Effector memory CD4-positive, alpha-beta T cell (primary cell): ENCODE measurements at places on chromosomes 16 and 17.

DNA sequence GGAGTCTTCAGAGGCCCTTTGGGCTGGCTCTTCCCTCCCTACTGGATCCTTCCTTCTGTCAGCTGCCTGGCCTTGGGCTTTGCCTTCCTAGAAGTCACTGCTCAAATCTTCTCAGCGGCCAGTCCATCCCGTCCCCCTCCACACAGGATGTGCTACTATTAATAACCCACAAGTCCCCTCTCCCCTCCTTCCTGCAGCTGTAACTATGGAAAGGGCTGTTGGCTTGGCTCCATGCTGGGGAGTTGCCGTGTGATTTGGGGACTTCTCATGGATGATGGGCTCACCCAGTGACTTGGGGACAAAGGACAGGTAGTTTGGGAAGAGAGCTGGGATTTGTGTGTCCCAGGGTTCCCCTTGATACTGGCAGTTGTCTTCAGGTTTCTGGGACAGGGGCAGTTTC lies 19.4 kb downstream of the TMEM94 start:
- no peak for DNase-seq

GRCh38 chr17:7354262-7354843 lies 603 bp upstream of the TMEM95 start:
- no peak for DNase-seq

- DNase-seq, result no peak
Measured at GRCh38 chr16:85785927-85786326, 13.4 kb downstream of the EMC8 start.

GRCh38 chr16:67977005-67977404 lies 3.3 kb downstream of the DPEP3 start:
- DNase-seq, result no peak

DNA sequence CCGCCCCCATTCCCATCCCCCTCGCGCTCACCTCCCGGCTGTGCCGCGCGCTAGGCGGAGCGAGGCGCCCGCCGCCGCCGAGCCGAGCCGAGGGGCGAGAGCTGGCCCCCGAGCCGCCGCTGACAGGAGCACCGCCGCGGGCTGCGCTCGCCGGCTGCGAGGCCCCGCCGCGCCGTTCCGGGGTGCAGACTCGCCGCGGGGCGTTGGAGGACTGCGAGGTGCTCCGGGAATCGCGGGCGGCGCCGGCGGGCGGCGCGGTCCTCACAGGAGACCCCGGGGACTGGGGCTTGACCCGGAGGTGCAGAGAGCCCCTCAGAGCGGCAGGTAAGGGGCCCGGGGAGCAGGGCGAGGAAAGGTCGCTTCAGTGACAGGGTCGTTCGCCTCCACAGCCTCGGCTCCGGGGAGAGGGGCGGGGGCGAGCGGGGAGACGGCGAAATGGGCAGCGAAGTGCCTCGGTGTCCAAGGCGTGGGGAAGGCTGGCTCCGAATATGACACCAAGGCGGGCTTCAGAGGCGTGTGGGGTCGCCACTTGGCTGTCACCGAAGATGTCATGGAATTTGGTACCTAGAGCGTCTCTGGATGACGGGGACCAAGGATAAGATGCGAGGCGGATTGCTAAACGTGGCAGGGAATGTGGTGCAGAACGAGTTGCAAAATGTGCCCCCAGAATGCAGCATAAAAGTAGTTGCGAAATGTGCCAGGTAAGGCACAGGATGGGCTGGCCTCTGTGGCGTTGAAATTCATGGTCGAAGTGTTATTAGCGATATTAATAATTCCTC lies 580 bp downstream of the TANC2 start:
- no peak for DNase-seq

GRCh38 chr17:65017207-65017774 lies 39.2 kb downstream of the GNA13 start:
- DNase-seq, result no peak

DNA sequence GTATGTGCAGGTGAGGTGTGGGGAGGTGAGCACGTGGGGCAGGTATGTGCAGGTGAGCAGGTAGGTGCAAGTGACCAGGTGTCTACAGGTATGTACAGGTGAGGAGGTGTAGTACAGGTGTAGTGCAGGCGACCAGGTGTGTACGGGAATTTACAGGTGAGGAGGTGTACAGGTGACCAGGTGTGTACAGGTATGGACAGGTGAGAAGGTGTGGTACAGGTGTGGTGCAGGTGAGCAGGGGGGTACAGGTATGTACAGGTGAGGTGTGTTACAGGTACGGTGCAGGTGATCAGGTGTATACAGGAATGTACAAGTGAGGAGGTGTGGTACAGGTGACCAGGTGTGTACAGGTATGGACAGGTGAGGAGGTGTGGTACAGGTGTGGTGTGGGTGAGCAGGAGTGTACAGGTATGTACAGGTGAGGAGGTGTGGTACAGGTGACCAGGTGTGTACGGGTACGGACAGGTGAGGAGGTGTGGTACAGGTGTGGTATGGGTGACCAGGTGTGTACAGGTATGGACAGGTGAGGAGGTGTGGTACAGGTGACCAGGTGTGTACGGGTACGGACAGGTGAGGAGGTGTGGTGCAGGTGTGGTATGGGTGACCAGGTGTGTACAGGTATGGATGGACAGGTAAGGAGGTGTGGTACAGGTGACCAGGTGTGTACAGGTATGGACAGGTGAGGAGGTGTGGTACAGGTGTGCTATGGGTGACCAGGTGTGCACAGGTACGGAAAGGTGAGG lies 12.8 kb upstream of the DBNDD1 start:
- no peak for DNase-seq

GRCh38 chr16:49619811-49620157 lies 236.1 kb downstream of the ZNF423 start:
- DNase-seq, result no peak

- DNase-seq, result no peak
Measured at GRCh38 chr17:13537167-13537731, 64.5 kb downstream of the HS3ST3A1 start.

- DNase-seq, result no peak
Measured at GRCh38 chr16:83685615-83686165, 122.1 kb upstream of the HSBP1 start.

- no peak for DNase-seq
Measured at GRCh38 chr17:43808076-43808475, 24.9 kb downstream of the MPP3 start.

- DNase-seq, result no peak
Measured at GRCh38 chr16:86286991-86287663, 223.2 kb upstream of the FOXF1 start.

- peak; percentile 11 for DNase-seq
Measured at GRCh38 chr16:75580-76501, 2.2 kb upstream of the MPG start.

GRCh38 chr17:5468075-5468473 lies 708 bp downstream of the DHX33 start:
- DNase-seq, result no peak

GRCh38 chr17:17440938-17441675 lies 35.7 kb upstream of the MED9 start:
- no peak for DNase-seq

DNA sequence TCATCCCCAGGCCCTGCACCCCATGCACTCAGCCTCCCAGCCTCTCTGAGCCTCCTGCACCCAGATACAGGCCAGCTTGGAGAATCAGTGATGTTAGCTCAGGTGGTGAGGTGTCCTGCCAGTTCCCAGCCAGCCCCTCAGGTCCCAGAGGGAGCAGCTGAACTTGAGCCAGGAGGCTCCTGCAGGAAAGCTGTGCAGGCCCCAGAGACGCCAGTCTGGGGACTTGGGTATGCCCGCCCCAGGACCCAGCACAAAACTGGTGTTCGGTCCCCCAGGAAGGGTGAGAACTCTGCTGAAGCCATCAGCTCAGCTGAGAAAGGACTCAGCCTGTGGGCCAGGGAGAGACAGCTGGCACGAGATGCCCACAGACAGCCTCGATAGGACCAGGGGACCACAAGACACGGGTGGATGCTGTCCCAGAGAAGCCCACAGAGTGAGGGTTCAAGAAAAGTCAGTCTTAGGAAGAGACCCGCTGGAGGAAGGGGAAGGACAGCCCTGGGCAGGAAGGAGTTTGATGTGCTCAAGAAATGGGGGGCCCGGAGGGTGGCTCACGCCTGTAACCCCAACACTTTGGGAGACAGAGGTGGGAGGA lies 11.0 kb downstream of the ENDOV start:
- DNase-seq, result no peak

DNA sequence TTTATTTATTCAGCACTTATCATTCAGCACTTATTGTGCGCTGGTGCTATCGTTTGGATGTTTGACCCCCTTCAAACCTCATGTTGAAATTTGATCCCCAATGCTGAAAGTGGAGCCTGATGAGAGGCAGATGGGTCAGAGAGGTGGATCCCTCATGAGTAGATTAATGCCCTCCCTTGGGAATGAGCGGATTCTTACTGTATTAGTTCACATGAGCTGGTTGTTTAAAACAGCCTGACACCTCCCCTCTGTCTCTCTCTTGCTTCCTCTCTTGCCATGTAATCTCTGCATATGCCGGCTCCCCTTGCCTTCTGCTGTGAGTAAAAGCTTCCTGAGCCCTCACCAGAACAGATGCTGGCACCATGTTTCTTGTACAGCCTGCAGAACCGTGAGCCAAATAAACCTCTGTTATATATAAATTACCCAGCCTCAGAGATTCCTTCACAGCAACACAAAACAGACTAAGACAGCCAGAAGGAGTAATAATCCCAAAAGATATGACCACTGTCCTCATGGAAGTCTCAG lies 111.1 kb downstream of the CACNG3 start:
- no peak for DNase-seq

GRCh38 chr17:41837761-41838538 lies at the start of gene KLHL10:
KLHL10 (plus strand) TSS chr17:41837825; CDS start chr17:41837933, 108 bp downstream.
- DNase-seq, result no peak

DNA sequence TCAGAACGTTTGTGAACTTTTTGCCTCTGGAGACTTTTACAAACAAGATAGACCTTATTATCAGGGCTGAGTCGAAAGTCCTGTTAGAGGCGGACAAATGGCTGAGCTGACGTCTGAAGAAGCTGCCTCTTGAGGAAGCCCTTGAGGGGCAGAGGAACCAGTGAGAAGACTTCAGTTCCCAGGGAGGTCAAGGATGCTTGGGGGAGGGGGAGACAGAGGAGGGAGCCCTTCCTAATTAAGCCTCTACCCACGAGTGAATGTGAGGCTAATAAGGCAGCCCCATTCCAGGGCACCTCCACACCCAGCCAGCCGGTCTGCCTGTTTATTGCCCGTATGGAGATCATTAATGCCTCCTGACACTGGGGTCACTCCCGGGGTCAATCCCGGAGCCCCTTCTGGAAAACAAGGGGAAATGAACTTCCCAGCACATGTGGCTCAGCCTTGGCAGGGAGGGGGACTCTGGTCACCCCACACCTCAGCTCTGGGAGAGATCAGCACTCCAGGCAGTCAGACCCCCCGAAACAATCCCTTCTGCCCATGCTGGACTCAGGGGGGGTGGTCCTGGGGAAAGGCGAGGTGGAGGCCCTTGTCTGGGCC lies 9.2 kb upstream of the TBX4 start:
- DNase-seq, result no peak

DNA sequence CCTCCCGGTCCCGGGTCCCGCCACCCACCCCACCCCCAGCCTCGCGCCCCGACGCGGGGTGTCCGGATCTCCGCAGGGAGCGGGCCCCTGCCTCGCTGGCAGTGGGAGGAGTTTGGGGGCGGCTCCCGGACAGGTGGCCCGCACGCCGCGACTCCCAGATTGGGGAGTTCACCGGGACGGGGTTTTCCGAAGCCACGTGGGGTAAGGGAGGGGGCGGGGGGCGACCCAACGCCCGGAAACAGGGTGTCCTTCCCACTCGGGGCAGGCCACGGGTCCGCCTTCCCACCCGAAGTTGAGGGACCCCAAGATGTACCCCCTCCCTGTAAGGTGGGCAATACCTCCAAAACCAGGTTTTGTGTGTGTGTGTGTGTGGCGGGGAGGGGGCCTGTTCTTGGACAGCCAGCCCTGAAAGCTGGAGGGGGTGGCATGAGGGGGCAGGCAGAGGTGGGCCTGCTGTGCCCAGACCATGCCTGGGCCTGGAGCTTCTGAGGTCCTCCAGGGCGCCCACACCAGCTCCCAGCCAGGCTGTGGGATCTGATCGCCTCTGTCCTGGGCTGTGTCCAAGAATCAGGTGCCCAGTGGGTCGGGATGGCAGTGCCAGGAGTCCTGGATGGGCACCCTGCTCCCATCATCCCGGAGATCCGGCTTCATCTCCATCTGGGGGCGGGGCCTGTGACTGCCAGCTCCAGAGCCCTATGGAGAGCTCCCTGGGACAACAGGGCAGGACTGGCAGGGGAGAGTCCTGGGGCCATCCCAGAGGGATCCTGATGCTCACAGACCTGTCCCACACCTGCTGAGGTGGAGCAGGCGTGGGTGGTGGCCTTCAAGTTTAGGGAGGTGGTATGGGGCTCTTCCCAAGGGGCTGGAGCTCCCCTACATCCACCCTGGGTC lies 767 bp downstream of the SYNGR2 start:
- peak; percentile 62 for DNase-seq

DNA sequence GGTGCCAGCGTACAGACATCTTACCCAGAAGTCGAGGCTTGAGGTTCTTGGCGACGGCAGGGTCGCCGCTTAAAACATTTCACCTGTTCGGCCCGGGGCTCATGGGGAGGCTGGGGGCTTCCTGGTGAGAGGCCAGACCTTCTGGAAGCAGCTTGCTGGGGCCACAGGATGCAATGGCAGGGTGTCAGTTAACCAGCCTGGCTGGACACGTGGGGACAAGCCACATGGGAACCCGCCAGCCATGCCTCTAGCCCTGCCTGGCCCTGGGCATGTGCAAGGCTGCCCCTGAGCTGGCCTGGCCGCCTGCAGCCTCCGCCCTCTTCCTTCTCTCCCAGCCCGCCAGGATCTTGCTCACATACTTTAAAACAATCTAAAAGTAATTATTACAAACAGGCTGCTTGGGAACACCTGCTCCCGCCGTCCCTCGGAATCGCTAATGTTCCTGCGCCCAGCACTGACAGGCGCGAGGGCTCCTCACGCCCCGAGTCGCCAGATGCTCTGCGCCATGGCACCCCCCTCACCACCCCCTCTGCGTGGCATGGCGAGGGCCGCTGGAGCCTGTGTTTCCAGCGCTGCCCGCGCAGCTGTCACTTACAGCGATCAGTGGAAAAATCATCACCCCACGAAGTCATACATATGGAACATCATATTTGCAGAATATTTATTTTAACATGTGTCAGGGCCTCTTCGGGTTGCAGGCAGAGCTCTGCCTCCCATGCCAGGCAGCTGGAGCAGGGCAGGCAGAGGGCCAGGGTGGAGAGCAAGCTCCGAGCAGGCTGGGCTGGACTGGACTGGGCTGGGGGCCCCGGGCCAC lies 188.7 kb upstream of the GSE1 start:
- DNase-seq, result no peak

DNA sequence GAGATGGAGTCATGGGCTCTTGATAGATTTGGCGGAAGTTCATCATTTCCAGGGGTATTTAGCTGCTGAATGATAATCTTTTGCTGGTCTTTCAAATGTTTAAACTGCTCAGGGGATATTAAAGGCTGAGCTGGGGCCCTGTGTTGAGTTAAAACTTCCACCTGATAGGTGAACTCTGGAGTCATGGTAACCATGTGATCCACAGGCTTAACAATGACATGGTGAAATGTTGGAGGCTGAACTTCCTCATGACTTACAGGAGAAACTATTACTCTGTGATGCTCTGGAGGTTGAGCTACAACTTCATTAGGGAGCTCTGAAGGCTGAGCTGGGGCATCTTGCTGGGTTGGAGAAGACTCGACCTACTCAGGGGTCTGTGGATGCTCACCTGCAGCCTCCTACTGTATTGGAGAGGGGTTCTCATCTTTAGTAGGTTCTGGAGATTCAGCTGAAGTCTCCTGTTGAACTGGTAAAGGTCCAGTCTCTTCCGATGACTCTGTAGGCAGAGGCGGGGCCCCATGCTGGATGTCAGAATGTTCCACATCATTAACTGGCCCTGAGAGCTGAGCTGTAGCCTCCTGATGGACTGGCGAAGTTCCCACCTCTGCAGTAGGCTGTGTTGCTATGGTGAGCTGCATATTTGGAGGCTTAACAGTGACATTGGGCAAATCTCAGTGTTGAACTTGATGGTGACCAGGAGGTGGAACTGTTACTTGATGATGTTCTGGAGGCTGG lies 24.2 kb downstream of the RDM1 start:
- DNase-seq, result no peak
